ENCODE measurements at places on chromosomes 3 and 15. TPM values are rescaled to one million over a fixed set of nuclear protein-coding genes. Genes with fewer than 3 reads are reported as not detected.

- no peak overlapping the region for H3K4me3 ChIP-seq
- H3K4me1 ChIP-seq, result no peaks in the 10 kb centered on the region
- no peak overlapping the region for H3K27ac ChIP-seq
- no peaks in the 10 kb centered on the region for H3K36me3 ChIP-seq
- no peaks in the 10 kb centered on the region for H3K27me3 ChIP-seq
These were observed 44.6 kb upstream of the PGPEP1L start for GRCh38 chr15:99052205-99052604.

GRCh38 chr3:96202181-96202580 lies 612.2 kb upstream of the EPHA6 start:
- H3K36me3 ChIP-seq, result peaks cover 2% of the 10 kb centered on the region
- no peaks in the 10 kb centered on the region for H3K4me1 ChIP-seq
- H3K4me3 ChIP-seq, result no peak overlapping the region
- no peaks in the 10 kb centered on the region for H3K27me3 ChIP-seq
- DNase-seq, result no peak

GRCh38 chr3:77536038-77536775 lies 496.3 kb downstream of the ROBO2 start:
- no peak overlapping the region for H3K27ac ChIP-seq
- peaks cover 3% of the 10 kb centered on the region for H3K4me1 ChIP-seq
- no peaks in the 10 kb centered on the region for H3K27me3 ChIP-seq
- no peak overlapping the region for H3K4me3 ChIP-seq

DNA sequence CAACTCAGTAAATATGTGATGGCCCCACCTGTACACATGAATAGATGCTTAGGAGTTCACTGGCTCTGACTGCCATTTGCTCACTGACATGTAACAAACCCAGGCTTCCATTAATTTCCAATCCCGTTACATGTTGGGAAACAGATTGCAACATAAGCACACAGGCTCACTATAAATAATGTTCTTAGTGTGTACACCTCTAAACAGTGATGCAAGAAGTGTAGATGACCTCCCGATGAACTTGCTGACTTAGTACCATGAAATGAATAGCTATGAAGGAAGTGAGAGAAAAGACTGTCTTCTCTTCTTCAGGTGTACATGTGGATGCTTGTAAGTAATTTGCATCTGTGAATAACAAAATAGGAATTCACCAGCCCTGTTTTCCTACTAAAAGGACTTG lies 21.4 kb upstream of the FSIP1 start:
- no peak for DNase-seq
- H3K27ac ChIP-seq, result no peak overlapping the region
- H3K27me3 ChIP-seq, result no peaks in the 10 kb centered on the region
- peaks cover 7% of the 10 kb centered on the region for H3K4me1 ChIP-seq

GRCh38 chr15:88447206-88447605 lies 20.0 kb downstream of the MRPL46 start:
- no peaks in the 10 kb centered on the region for H3K36me3 ChIP-seq
- no peak overlapping the region for H3K4me3 ChIP-seq
- no peak for DNase-seq

- DNase-seq, result no peak
- no peak overlapping the region for H3K4me3 ChIP-seq
- H3K36me3 ChIP-seq, result peaks cover 4% of the 10 kb centered on the region
- no peaks in the 10 kb centered on the region for H3K27me3 ChIP-seq
- H3K27ac ChIP-seq, result no peak overlapping the region
These were observed 889.7 kb downstream of the IGSF11 start for GRCh38 chr3:118144919-118145318.

DNA sequence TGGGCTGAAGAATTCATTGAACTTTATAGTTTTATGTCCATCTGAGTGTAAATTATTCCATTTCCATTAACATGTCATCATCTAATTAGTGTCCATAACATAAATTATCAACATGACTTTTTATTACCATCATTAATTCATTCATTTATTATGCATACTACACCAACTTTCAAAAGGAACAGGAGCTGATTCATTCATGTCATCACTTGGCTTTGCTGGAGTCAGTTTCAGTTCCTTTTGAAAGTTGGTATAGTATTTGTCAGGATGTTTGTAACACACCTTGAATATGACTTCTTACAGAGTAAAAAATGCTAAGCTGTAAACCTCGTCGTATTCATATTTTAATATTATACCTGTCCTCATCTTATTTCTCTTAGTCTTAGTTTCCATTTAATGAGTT lies 298.0 kb upstream of the RBMS3 start:
- no peaks in the 10 kb centered on the region for H3K36me3 ChIP-seq
- H3K4me1 ChIP-seq, result no peaks in the 10 kb centered on the region
- no peak overlapping the region for H3K4me3 ChIP-seq
- no peak for DNase-seq
- no peak overlapping the region for H3K27ac ChIP-seq
- H3K27me3 ChIP-seq, result no peaks in the 10 kb centered on the region

DNA sequence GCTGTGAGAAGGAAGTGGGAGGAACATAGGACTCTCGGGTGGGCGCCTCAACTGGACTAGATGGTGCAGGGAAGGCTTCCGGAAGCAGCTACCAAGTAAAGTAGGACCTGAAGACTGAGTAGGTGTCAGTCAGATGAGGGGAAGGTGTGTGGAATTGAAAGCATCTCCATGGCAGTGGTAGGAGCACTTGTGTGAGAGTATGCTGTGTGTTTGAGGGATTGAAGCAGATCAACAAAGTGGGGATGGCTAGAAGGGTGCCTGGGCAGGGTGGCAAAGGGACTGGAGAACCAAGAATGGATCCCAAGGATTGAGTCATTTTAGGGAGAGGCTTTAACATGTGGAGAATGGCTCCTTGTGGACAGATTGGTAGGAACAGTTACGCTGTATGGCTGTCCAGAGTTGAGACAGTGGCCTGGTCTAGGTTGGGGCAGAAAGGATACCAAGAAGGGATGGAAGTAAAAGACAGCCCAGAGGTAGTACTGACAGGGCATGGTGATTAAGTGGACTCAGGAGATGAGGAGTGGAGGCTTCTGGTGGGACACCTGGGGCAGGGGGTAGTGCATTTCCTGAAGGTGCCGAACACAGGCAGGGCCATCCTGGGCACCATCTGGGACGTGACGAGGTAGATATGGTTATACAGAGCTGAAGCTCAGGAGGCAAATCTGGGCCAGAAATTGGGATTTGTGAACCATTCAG lies 1.5 kb downstream of the UQCC5 start:
- peaks cover 43% of the 10 kb centered on the region for H3K36me3 ChIP-seq
- H3K27ac ChIP-seq, result no peak overlapping the region
- no peak for DNase-seq
- no peaks in the 10 kb centered on the region for H3K27me3 ChIP-seq

Gene TGM5
- not detected for total RNA-seq

Gene DUOX1
- total RNA-seq, result 2.3 TPM

- no peak overlapping the region for H3K4me3 ChIP-seq
- no peak for DNase-seq
- H3K4me1 ChIP-seq, result no peaks in the 10 kb centered on the region
These were observed 67.2 kb downstream of the UMPS start for GRCh38 chr3:124797426-124797945.

DNA sequence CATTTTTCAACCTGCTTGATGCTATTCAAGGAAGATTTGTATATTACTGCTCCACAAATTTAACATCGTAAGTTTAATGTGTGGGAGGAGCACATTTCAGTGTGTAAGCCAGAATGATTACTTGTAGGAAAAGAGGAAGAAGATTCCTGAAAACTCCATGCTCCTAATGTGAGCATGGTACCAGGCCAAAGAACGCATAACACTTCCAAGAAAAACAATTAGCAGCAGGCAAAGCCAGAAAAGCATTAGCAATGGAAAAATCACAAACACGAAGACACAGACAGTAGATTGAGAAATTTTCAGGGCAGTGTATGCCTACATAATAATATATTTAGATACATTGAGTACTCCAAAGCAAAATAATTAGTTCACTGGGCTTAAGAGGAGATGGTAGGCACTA lies 96.6 kb upstream of the CBLB start:
- DNase-seq, result no peak
- H3K36me3 ChIP-seq, result peaks cover 5% of the 10 kb centered on the region
- H3K4me1 ChIP-seq, result no peaks in the 10 kb centered on the region
- H3K4me3 ChIP-seq, result no peak overlapping the region
- no peak overlapping the region for H3K27ac ChIP-seq

- H3K4me1 ChIP-seq, result no peaks in the 10 kb centered on the region
- no peaks in the 10 kb centered on the region for H3K27me3 ChIP-seq
- H3K36me3 ChIP-seq, result no peaks in the 10 kb centered on the region
- no peak for DNase-seq
These were observed 252.2 kb downstream of the FAM43A start for GRCh38 chr3:194937882-194938321.

- no peaks in the 10 kb centered on the region for H3K27me3 ChIP-seq
- no peaks in the 10 kb centered on the region for H3K4me1 ChIP-seq
- no peak overlapping the region for H3K4me3 ChIP-seq
- no peak overlapping the region for H3K27ac ChIP-seq
- no peak for DNase-seq
These were observed 5.3 kb upstream of the TYRO3 start for GRCh38 chr15:41553731-41554130.

DNA sequence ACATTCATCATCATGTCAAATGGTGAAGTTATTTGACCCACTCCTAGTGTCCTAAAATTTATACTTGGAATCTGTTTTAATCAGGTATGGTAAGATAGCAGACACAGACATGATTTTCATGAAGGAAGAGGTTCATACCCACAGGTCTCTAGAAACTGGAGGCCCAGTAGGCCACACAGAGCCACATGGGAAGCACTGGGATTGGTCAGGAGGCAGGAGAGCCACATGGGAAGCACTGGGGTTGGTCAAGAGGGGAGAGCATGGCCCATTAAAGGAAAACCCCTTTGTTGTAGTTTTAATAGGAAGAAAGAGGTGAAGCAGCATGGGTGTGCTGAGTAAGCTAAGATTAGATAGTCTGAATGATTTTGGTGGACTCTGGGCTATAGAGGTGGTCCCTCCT lies 356.9 kb downstream of the MFSD1 start:
- no peaks in the 10 kb centered on the region for H3K36me3 ChIP-seq
- H3K4me1 ChIP-seq, result no peaks in the 10 kb centered on the region
- no peaks in the 10 kb centered on the region for H3K27me3 ChIP-seq
- H3K27ac ChIP-seq, result no peak overlapping the region

GRCh38 chr3:15107075-15107947 lies 8.4 kb upstream of the RBSN start:
- no peaks in the 10 kb centered on the region for H3K36me3 ChIP-seq
- H3K4me3 ChIP-seq, result no peak overlapping the region
- no peaks in the 10 kb centered on the region for H3K4me1 ChIP-seq
- H3K27ac ChIP-seq, result no peak overlapping the region
- H3K27me3 ChIP-seq, result no peaks in the 10 kb centered on the region

DNA sequence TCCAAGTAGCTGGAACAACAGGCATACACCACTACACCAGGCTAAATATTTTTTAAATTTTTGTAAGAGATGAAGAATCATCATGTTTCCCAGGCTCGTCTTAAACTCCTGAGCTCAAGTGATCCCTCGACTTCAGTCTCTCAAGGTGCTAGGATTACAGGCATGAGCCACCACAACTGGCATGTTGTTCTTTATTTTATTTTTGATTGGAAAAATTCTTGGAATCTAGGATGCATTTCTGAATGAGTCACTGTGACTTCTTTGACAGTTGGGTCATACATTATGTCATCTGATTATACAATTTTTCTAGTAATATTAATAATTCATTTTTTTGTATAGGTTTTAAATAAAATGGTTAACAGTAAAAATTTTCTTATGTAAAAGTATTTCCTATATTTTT lies 870.2 kb downstream of the SI start:
- no peaks in the 10 kb centered on the region for H3K4me1 ChIP-seq
- no peak overlapping the region for H3K4me3 ChIP-seq
- DNase-seq, result no peak
- H3K36me3 ChIP-seq, result no peaks in the 10 kb centered on the region
- no peak overlapping the region for H3K27ac ChIP-seq
- H3K27me3 ChIP-seq, result no peaks in the 10 kb centered on the region

DNA sequence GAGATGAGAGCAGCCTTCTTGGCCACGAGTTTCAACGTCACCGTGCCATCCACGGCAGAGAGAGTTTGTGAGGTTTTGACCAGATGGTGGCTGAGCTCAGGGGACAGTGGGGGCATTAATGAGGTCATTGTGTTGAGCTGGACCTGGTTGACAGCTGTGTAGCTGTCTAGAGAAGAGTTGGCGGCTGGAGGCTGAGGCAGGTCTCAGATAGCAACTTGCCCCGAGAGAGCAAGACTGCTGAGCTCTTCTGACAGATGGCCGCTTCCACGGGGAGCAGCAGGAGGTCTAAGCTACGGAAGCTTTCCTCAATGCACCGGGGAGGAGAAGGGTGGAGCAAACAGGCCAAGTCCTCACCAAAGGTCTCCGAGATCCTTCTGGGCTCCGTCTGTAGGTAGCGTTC lies 44.8 kb upstream of the EIF5A2 start:
- H3K27me3 ChIP-seq, result no peaks in the 10 kb centered on the region
- H3K4me1 ChIP-seq, result no peaks in the 10 kb centered on the region
- no peak overlapping the region for H3K27ac ChIP-seq

- no peaks in the 10 kb centered on the region for H3K36me3 ChIP-seq
- H3K27me3 ChIP-seq, result no peaks in the 10 kb centered on the region
- no peaks in the 10 kb centered on the region for H3K4me1 ChIP-seq
- no peak for DNase-seq
These were observed 172.6 kb upstream of the PPP2R3A start for GRCh38 chr3:135792858-135793475.

- peaks cover under 1% of the 10 kb centered on the region for H3K4me1 ChIP-seq
- peaks cover 6% of the 10 kb centered on the region for H3K27me3 ChIP-seq
- H3K4me3 ChIP-seq, result no peak overlapping the region
- peaks cover 26% of the 10 kb centered on the region for H3K36me3 ChIP-seq
- H3K27ac ChIP-seq, result no peak overlapping the region
These were observed 4.3 kb downstream of the ARHGEF26 start for GRCh38 chr3:154125378-154126030.

DNA sequence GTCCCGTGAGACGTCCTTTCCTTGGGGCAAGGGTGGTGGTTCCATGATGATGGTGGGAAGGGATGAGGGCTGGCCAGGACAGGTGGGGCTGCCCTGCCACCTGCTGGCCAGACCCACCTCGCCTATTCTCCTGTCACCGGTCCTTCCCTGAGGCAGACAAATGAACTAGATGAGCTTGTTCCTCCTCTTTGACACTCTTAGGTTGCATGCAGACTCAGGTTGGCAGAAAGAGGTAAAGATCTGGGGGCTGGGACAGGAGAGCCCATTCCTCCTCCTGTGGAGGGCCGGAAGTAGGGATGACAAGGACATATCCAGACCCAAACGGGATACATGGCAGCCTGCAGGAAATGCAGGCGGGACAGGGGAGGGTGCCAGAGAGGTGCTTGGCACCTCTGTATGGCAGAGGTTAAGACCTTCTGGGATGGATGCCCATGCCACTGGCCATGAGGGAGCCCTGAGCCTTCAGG lies 38.6 kb downstream of the ACSBG1 start:
- H3K4me1 ChIP-seq, result no peaks in the 10 kb centered on the region
- no peaks in the 10 kb centered on the region for H3K36me3 ChIP-seq
- DNase-seq, result peak; percentile 65
- H3K27ac ChIP-seq, result no peak overlapping the region
- no peaks in the 10 kb centered on the region for H3K27me3 ChIP-seq

Gene RASGRF1
- 0.33 TPM for total RNA-seq

Gene HESX1
- 28.4 TPM for total RNA-seq

Gene TYRO3
- 118 TPM for total RNA-seq

Gene ALPK3
- total RNA-seq, result 17.7 TPM

- H3K4me3 ChIP-seq, result no peak overlapping the region
- no peak for DNase-seq
These were observed 46.1 kb downstream of the RFTN1 start for GRCh38 chr3:16467393-16467792.

Gene KCTD6
- 14.2 TPM for total RNA-seq

Gene AHSG
- not detected for total RNA-seq

- no peak overlapping the region for H3K27ac ChIP-seq
- H3K4me1 ChIP-seq, result no peaks in the 10 kb centered on the region
- no peak for DNase-seq
- H3K36me3 ChIP-seq, result no peaks in the 10 kb centered on the region
These were observed 456.3 kb upstream of the ARRDC4 start for GRCh38 chr15:97504031-97504792.

Measured in H9 (cell line).